Stimulated activated CD4-positive, alpha-beta T cell treated with anti-CD3 and anti-CD28 coated beads, Interleukin-1b, Interleukin-23, amount 100 ng/mL, for 1 hour (primary cell): ENCODE measurements at places on chromosomes 4 and X.

GRCh38 chr4:37463033-37463856 is 218.7 kb downstream of the NWD2 start:
- DNase-seq: no peak

- no peak for DNase-seq
Measured at GRCh38 chrX:75746891-75747639, 38.0 kb downstream of the MAGEE2 start.

DNA sequence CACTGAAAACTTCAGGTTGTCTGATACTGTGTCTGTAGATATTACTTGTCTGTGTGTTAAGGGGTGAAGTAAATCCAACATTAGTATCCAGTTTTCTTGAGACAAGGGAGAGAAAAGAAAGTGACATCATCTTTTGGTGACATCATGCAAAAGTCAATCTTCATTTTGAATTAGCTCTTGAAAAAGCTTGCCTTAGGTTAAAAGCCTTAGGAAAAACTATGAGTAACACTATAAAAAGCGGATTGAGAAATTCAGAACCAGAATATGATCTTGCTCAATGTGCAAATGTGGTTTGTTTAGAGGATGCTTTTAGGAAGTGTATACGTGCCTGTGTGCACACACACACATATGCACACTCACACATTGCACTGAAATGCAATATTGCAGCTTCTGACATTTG is 345.8 kb upstream of the CASK start:
- no peak for DNase-seq

DNA sequence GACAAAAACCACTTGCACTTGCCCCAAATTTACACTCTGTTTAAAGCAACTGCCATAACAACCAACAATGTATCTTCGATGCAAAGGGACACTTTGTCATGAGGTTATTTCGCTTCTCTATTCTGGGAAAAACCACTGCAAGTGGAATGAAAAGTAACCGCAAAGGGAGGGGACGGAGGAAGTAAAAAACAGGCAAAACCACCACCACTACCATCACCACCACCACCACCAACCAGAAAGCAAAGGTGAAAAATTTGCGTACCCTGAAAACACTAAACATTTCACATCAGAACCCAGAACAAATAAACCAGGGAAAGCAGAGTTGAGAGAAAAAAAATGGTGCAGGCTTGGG is 1.2 kb upstream of the N4BP2 start:
- DNase-seq: no peak

DNA sequence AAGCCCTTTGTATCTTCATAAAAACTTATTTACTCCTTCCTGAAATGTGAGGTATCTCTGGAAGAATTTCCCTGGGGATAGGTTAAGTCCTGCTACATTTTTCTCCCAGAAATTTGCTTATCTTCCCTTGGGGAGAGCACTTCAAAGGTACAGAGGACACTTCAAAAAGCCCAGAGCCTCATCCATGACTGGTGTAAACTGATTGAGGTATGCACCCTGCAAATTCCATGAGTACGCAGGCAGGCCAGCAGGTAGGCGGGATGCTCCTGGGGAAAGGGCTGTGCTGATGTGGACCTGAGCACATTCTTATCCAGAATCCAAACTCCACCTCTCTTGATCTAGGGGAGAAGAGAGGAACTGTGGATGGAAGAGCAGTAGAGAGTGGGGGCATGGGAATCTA is 26.3 kb upstream of the RASGEF1B start:
- DNase-seq: no peak

DNA sequence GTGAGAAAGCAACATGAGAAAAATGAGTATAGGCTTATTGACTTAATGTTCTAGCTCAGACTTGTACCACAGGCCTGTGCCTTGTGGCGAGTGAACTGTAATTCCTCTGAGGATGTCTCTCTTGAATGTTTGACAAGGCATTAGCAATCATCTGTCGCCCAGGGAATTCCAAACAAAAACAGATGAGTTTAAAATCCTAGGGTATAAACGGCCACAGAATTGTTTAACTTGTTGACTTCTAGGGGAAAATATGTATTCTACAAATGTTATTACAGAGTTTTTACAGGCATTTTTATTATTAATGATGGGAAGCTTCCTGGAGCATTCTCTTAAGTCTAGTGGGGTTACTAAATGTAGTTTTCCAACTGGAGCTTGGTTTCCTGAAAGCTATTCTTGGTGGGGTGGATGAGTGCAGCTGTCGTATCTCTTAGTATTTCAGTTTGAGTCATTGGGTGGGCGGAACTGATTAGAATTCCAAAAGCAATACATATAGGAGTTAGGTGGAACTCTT is 40.6 kb downstream of the ARHGAP10 start:
- DNase-seq: no peak

- DNase-seq: no peak
Measured at GRCh38 chr4:147791865-147792264, 60.0 kb downstream of the ARHGAP10 start.

GRCh38 chr4:165834116-165834515 is 38.9 kb upstream of the TLL1 start:
- no peak for DNase-seq

DNA sequence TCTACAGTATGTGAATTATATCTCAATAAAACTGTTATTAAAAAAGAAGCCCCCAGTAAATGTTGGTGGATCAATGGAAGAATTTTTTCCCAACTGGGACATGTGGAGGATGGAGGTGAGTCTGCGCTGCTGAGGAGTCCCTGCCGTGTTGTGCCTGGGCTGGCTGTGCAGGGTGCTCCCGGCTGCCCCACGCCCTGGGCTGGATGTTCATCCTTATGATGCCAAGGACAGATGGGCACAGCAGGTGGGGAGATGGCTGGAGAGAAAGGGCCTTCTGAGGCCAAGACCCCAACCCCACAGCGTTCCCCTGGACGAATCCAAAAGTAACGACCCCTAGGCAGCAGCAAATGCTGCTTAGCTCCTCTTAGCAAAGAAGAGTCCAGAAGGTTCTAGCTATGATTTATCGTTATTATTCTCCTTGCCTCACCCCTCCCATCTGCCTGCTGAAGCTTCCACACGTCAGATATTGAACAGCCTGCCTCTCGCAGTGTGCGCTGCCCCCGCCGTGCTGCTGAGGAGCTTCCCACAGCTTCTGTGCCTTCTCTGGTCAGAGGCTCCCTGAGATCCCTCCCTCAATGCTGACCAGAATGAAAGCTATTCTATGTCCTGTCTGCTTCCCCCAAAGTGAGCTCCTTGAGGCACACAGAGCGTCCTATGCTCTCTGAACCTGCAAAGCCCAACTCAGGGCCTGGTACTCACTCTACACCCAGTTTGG is 26.5 kb downstream of the HMX1 start:
- no peak for DNase-seq

DNA sequence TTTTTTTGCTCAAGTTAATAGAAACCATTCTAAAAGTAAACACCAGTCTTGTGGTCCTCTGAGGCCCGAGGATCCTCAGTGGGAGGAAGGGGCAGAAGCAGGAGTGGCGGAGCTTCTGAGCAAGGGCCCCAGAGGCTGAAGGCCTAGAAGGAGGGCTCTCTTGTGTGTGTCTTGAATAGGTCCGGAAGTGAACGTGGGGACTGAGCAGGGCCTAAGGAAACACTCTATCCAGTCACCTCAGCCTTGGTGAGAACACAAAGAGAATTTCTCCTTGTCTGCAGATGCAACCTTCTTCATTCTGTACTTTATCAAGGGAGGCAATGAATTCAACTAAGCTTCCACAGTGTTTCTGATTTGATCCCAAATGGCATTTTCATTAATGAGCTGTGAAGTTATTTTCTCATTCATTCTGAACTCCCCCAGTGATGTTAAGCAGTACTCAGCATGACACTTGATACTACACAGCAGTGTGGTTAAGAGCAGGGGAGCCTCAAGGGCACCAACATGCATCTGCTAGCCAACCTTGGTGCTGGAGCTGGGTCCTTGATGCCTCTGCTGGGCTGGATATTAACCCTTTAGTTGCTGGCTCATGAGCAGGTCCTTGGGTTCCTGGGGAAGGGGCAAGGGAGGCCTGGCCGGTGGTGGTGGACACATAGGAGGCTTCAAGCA is 64.7 kb downstream of the RBM47 start:
- DNase-seq: no peak

GRCh38 chrX:13283512-13283911 is 36.3 kb downstream of the ATXN3L start:
- no peak for DNase-seq

DNA sequence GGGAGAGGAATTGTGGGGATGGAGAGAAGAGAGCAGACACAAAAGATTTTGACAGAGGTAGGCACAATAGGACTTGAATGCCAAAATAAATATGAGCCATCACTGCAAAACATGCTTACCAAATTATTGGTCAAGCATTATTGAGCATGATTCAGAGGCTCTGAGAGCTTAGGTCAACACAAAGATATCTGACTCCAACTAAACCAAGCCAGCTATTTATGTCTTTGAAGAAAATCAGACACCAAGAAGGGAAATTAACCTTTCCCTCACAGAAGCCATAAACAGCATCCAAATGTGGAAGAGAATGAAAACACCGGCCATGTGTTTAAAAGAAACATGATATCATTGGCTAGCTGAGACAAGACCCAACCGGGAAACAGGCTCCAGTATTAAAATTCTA is 323.2 kb downstream of the RAB28 start:
- DNase-seq: no peak

DNA sequence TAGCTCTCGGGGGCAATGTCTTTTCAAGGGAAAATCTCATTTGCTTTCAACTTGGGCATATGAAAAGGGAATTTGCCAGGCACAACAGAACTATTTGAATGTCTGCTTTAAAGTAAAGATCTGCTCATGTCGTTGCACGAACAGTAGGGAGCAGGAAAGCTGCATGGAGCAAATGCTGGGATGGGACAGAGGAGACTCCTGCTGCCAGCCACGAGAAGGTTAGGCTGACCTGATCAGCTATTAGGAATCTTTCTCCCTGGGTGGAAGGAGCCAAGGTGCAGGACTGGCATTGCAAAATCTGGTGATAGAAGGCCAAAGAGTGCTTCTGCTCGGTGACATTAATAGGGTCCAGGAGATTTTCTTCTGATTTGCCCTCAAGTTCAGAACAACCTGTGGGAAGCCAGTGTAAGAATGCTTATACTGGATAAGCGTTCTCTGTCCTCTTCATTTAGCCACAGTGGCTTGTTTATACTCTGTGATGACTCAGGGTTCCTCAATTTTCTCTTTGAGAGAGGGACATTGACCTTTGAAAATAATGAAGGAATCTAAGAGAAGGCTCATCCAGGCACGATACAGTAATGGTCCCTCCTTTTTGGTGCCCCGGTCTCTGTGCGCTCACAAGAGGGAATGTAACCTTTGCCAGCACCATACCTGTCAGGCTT is 22.9 kb downstream of the FHL1 start:
- no peak for DNase-seq

DNA sequence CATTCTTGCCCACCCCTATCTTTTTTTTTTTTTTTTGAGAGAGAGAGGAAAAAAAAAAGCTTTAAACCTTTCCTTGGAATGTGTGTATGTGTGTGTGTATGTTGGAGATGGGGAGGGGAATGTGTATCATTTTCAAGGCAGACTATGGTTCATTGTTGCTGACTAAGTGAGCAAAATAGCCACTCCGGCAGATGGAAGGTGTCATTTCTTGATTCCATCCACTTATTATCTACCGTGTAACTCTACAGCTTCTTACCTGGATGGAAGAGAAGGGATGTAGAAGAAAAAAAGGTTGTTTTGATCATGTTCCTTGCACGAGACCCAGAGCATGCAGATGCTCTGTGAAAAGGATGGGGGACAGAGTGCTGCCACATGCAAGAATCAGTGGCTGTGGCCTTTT is 5.9 kb upstream of the GK2 start:
- DNase-seq: no peak

GRCh38 chr4:56320293-56320692 is 67.0 kb downstream of the AASDH start:
- no peak for DNase-seq

GRCh38 chr4:98565681-98566301 is 92.6 kb downstream of the TSPAN5 start:
- DNase-seq: no peak

DNA sequence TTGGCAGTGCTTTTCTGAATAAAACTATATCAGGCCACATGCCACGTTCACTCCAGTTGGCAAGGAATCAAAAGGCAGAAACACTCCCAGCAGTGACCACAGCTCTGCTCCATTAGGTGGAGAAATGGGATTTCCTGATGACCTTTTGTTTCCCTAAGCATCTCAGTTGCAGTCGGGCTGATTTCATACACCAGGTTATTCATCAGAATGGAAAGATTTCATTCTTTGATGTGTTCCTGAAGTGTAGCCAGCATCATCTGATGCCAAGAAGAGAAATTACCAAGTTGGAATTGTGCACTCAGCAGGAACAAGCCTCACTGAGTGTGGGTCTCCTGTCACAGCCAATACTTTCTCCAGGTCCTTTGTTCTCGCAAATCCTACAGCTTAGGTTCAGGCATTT is 193.7 kb downstream of the SPATA18 start:
- DNase-seq: no peak

DNA sequence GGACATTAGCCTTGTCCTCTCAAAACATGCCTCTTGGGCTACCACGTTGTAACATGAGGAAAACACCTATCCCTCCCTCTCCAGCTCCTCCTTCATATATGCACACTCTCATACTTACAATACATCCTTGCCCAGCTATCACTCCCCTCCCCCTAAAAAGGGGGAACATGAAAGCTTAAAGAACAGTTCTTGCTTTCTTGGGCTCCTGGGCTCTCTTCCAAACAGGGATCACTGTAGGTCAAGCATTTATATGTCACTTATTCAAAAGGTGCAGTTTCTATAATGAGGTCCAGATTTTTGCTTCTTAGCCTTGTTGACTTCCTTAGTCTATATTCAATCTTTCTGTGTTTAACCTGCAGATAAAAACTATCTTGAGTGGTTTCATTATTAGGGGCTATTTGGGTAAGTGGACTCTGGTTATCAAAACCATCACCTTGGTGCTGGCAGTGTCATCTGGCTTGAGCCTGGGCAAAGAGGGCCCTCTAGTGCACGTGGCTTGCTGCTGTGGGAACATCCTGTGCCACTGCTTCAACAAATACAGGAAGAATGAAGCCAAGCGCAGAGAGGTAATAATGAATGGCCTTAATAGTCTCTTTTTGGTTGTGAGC is 119.4 kb downstream of the AKAP4 start:
- DNase-seq: no peak

DNA sequence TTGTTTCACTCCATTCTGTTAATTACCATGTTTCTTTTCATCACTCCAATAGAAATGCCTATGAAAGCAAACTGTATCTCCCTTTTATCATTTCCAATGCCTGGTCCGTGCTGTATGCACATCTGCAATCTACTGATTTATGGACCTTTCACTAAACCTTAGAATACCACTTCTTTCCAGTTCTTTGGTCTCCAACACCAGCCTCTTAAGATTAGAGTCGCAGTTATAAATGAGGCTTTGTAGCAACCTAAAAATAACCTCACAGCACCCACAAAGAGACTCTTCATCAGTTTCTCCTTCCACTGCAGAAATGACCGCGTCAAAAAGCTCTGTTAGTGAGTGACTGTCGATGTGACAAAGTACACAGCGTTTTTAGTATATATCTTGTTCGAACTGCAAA is 282.6 kb downstream of the ADGRA3 start:
- no peak for DNase-seq

GRCh38 chrX:129798456-129798855 is 18.7 kb downstream of the SASH3 start:
- no peak for DNase-seq

GRCh38 chrX:123170546-123170945 is 13.5 kb upstream of the GRIA3 start:
- no peak for DNase-seq
